ENCODE measurements at places on chromosomes 6 and 20. TPM values are rescaled to one million over a fixed set of nuclear protein-coding genes. Genes with fewer than 3 reads are reported as not detected.

Gene BTNL2
- not detected for total RNA-seq

Gene COL20A1
- total RNA-seq, result not detected

Gene TNF
- not detected for total RNA-seq

Gene AFDN
- total RNA-seq, result 23.5 TPM

Gene PSORS1C1
- total RNA-seq, result 0.82 TPM

Gene EFCAB8
- not detected for total RNA-seq

Gene C20orf202
- 0.58 TPM for total RNA-seq

Gene THBD
- total RNA-seq, result 10.4 TPM

Gene LRRN4
- 1.0 TPM for total RNA-seq

Gene ISM1
- total RNA-seq, result 0.82 TPM

Gene PRRT1
- total RNA-seq, result 0.85 TPM

Gene MAP7
- not detected for total RNA-seq

Gene BPIFB1
- not detected for total RNA-seq

Gene BNIP5
- not detected for total RNA-seq

Gene CPXM1
- total RNA-seq, result 13.2 TPM

Gene CRIP3
- 0.47 TPM for total RNA-seq

Gene TRAPPC3L
- not detected for total RNA-seq

Data from pericardium fibroblast (primary cell).